Activated CD4-positive, alpha-beta T cell treated with anti-CD3 and anti-CD28 coated beads, Interleukin-2, amount 10 ng/mL, durations not matched to agents 7 days and 5 days (primary cell): ENCODE measurements at places on chromosomes 3 and 15.

- DNase-seq: no peak
These were observed 91.1 kb downstream of the USP13 start for GRCh38 chr3:179743913-179744312.

GRCh38 chr15:41811432-41812195 is 16.3 kb upstream of the JMJD7 start:
- peak; percentile 77 for DNase-seq

- no peak for DNase-seq
These were observed 123.2 kb downstream of the MFSD1 start for GRCh38 chr3:158925021-158925420.

DNA sequence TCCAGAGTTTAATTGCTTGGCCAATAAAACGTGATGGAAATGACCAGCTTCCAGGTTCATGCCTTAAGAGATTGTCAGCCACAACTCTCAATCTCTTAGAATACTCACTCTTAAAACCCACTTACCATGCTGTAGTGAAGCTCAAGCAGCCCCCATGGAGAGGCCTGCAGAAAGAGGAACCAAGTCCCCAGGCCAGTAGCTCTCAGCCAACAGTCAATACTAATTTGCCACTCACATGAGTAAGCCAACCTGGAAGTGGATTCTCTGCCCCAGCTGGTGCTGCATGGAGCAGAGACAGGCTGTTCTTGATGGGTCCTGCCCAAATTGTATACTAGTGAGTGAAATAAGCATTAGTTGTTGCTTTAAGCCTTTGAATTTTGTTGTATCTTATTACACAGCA is 155.9 kb downstream of the OXSM start:
- no peak for DNase-seq

DNA sequence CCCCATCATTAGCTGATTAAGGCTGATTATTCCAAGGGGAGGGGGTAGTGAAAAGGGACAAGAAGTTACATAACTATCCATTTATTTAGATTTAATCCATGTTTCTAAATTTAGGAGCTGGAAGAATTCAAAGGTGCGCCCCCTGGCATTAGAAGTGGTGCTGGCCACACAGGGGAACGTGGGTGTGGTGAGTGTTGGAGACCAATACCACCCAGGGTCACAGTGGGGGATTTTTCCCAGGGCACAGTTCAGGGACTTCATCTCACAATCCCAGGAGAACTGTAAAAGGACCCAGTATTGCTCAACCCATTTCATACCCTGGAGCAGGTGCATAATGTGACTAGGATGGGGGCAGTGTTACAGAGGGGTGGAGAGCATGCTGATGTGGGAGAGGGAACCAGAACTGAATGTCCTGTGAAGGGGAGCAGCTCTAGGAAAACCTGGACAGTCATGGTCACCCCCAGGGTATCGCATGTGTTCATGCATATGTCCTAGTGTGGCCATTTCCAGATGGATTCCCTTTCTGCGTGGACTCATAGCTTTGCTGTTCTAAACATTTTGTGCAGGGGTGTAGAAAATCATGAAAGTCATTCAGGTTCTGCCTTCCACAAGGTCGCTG is 110.3 kb downstream of the LSM3 start:
- DNase-seq: no peak
